Head of caudate nucleus (tissue), 42 donors: ENCODE measurements at places on chromosomes 7 and 10.

DNA sequence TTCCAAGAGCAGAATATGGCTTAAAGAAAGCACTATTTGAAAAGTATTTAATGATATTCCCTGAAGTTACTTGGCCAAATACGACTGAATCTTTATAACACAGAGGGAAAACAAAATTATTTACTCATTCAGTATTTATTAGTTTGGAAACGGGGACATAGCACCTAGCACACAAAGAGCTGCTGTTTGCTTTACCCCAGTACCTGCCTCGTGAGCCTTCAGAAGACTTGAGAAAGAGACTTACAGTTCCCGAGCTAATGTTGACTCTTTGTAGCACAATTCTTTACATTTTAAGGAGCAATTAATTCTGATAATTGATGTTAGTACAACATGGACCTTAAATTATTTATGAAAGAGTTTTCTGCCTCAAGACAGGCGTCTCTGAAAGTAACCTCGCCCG, 88.7 kb downstream of the FAM204A start:
- no peak for DNase-seq

DNA sequence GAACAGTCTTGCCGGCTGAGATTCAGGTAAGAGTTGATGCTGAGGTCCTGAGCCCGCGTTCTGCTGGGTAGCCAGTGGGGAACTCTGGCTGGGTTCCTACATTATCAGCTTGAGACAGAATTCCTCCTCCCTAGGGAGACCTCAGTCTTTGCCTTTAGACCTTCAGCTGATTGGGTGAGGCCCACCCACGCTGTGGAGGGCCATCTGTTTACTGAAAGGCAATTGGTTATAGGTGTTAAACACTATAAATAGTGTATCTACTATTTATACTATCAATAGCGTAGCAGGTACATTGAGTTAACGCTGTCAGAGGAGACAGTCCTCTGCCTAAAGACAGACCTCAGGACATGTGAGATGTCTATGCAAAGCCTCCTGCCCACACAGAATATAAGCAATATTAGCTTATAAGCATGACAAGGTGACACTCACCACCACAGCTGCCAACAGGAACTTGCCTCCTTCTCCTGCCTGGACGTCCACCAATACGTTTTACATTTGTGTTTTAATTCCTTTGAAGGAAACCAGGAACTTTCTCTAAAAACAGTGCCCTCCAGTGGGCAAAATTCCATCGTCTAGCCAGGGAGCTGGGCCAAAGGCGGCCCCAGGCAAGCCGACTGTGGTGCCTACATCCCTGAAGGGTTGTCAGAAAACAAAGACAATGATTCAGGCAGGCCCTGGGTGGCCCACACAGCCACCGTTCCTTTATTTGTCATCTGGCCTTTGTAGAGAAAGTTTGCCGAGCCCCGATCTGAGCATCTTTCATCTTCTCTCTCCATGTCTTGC, 58.8 kb downstream of the INSIG1 start:
- DNase-seq = peak; percentile 44

DNA sequence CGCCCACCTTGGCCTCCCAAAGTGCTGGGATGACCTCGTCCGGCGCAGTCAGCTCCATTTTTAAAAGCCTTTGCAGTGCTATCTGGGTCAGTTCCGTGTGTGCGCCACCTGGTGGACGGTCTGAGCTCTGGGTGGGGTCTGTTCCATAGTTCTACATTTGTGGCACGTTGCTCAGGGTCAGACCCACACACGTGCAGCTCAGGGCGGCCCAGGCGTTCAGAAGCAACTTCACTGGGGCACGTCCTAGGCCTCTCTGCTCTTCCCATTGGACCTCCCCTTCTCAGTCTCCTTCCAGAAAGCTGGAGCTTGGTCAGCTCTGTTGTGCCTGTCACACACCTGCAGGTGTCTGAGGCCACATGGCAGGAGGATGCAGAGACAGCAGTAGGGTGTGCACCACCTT, 137.9 kb downstream of the DNAJB6 start:
- DNase-seq = no peak

GRCh38 chr7:137986252-137987017, 15.5 kb downstream of the CREB3L2 start:
- no peak for DNase-seq

- no peak for DNase-seq
Observed at GRCh38 chr10:90893190-90893589, 21.4 kb downstream of the RPP30 start.

DNA sequence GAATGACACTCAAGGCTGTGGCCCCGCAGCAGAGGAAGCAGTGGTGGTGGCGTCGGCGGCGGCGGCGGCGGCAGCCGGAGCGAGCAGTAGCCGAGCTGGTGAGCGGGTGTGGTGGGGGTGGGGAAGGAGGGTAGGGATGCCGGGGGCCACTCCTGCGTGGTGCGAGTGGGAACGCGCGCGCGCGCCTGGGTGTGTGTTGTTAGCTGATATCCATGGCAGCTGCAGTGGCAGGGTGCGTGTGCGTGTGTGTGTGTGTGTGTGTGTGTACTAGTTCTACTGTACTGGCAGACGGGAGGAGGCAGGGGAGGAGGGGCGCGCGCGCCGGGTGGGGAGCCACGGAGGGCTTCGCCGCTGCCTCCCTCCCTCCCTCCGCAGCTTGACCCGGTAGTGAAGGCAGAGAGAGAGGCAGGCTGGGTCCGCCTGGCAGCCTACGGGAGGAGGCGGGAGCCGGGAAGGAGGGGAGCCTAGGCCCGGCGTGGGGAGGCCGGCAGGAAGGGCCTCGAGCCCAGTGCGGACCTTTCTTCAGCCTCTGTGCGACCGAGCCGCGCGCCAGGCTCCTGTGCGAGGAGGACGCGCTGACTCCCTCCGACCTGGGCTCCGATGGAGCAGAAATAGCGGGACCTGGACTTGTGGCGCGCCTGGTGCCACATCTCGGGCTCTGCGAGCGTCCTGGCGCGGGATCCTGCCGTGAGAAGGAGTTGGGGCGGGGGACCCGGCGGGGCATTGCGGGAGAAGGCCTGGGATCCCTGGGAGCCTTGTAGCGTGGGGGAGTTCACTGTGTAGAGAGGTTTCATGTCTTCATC, at the start of gene MAGI2:
MAGI2 (minus strand) TSS at position 110 of the 803 bp plus-strand sequence. CDS start 347 bp downstream, outside the sequence.
- DNase-seq = peak; percentile 89
